ENCODE measurements at places on chromosomes 1 and 21.

- DNase-seq, result no peak
Measured at GRCh38 chr1:55503663-55504305, 288.6 kb upstream of the USP24 start.

DNA sequence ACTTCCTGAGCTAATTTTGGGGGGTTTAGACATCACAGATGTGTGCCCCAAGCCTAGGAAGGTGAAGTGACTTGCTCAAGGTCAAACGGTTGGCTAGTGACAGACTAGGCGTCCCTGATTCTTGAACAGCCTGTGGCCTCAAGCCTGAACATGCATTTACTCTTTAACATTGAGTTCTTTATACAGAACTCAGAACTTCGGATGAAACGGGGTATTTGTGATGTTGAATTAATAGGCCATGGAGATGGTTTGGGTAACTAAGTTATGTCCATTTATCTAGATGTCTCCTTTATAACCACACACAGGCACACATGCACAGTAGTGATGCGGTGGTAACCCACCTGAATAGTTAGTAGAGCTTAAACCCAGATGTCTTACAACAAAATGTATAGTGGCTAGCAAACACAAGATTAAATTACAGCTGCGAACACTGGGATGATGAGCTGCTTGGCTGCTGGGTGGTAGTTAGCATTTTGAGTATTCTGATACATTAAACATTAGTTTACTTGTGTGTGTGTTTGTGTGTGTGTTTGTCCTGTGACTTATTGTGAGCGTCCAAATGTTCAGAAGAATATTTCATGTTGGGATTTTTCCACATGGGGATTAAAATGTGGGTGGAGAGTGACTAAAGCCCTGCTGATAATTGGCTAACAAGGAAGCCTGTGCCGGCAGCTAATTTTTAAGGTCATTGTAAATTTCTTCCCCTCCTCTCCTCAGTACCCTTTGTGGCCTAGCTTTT is 2.3 kb downstream of the ATP1A1 start:
- DNase-seq, result no peak

- DNase-seq, result no peak
Measured at GRCh38 chr1:148363439-148363810, 119.7 kb downstream of the PPIAL4G start.

DNA sequence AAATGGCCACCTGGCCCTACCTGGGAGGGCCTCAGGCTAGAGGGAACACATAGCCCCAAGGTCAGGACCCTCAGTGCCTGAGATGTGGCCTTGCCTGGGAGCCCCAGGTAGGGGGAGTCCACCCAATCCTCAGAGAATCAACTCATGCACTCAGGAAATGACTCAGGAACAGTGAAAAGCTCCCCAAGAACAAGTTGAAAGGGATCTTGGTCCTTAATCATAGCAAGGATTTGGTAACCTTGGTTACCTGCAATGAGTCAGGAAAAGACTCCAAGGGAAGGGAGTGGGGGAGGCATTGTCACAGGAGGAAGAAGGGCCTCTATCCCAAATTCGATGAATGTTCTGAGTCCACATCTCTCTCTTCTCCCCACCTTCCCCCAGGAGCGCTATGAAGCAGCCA is 17.0 kb downstream of the MAP7D1 start:
- no peak for DNase-seq

DNA sequence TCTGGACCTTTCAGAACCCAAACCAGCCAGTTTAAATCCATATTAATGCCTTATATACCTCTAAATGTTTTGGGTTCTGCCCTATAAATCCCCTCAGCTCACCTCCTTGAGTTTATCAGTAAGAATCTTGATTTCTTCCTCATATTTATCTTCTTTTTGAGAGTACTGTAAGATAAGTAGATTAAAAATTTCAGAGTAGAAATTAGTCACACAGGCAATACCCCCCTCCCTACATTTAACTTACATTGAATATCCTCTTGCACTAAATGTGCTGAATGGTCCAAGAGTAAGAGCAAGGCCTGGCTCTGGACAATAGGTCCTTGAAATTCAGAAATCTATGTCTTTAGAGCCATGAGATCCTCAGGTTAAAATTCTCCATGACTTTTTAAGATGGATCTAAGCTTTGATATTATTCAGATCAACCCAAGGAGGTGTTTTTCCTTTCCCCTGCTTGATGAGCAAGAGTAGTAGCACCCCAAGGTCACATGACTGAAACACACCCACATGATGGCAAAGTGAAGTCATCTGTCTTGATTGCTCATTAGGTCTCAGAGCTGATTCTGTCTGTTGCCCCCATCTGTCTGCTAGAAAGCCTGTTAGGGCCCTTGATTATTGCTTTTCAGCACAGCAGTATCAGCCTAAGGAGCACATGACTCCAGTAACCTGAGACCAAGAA is 15.8 kb upstream of the NUP210L start:
- DNase-seq, result peak; percentile 42

DNA sequence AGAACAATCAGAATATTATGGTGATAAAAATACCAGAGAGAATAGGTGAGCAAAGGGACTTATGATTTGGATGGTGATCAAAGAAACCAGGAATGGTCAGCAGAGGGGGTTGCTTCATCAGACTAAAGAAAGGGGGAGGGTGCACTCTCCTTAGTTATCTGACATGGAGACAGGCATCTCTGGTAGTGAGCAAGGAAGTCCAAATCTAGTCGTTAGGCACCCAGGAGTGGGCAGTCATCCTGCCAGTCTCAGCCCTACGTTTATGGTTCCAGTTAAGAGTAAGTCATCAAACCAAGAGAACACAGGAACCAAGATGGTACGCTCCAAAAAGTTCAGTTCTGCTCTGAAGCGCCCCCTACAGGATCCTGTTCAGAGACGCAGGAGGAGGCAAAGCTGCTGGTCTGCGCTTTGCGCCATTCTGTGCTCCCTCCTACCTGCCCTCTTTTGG is 28.6 kb downstream of the EBNA1BP2 start:
- no peak for DNase-seq

DNA sequence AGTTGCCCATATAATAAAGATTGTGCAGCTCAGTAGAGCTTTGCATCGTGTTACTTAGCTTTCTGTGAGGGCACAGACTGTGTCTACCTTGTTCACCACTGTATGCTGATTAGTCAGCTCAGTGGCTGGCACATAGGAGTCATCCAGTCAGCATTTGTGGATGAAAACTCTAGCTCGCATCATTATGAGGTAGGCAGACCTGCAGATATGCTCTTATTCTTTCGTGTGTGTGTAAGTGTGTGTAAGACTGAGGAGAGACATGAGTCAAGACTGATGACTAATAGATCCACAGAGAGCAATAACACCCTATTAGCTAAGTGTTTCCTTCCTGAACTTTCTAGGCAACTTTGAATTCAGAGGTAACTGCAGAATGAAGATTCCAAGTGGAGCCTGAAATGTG is 17.1 kb downstream of the TTF2 start:
- DNase-seq, result no peak

DNA sequence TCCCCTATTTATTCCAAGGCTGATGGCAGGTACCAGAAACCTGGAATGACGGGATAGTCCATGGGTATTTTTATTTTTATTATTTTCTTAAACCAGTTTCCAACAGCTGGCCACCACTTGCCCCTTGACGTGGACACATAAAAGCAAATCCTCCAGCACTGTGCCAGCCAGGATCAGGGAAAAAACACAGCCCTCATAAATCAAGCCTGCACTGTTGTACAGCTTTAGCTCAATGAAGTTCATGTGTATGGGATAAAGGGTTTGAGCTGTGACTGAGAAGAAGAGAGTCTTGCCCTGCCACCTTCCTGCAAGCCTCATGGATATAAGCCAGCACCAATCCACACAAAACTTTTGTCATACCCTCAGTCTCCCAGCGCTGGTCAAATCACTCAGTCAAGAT is 303.8 kb upstream of the SPAG17 start:
- DNase-seq, result no peak

DNA sequence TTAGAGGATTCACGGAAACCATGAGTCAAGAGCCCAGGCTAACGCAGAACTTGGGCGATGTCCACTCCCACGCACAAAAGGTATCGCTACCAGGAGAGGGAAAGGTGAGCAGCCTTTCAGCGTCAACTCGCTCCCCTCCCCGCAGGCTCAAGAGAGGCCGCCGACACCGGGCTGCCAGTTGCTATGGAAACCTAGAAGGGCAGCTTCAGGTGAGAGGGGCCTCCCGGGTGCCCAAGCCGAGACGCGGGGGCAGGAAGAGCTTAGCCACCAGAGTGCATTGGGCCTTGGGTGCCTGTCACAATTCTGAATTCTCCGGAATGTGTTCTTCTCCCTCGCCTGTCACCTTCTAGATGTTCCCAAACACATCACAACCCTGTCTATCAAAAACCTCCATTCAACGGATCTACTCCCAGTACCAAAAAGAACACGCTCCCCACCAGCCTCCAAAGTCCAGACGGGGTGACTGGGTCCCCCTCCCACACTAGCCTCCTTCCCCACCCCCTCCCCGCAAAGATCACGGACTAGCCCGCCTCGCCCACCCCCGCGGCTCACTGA is 694 bp downstream of the MEAF6 start:
- peak; percentile 60 for DNase-seq

- DNase-seq, result no peak
Measured at GRCh38 chr1:59748123-59748522, 66.6 kb upstream of the HOOK1 start.

DNA sequence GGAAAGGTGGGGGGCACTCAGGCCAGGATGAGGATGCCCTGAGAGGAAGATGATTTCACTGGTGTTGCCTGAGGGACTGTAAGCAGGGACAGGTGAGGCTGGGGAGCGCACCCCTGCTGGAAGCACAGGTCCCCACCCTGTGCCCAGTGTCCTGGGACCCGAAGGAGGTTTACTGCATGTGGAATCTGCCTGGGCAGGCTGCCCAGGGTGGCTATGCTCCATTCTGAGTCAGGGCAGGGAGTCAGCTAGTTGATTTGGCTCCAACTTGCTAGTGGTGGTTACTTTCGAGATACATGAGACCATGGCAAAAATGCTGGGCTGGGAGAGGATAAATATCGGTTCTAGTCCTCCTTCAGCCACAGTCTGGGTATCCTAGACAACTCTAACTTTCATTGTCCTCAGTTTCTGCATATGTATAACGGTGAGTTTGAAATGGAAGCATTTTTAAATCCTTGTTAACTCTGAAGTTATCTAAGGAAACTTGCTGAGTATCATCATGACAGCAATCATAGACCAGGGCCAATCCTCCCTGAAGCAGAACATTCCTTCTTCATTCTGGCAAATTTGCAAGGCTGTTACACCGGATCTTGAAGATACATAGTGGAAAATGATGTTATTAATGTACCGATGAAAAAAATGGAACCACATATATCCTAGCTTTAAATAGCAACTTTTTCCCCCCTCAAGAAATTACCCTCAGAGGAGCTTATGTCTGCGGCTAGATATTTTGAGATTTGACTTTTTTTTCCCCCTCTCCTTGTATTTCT is 7.7 kb downstream of the TLR5 start:
- DNase-seq, result no peak

DNA sequence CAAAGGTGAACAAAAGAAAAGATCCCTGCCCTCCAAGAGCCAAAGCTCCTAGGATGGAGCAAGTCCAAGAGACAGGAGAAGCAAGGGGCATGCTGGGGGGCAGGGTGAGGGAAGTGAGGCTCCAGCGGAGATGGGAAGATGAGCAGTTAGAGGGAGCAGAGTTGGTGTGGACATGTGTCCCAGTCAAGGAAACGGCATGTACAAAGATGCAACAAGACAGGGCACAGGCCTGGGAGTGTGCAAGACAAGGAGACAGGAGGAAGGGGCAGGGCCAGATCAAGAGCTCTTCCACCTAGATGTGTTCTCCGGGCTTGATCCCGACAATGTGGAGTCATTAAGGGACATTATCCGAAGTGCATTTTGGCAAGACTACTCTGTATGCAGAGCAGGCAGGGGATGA is 82.1 kb downstream of the CAPZB start:
- no peak for DNase-seq

DNA sequence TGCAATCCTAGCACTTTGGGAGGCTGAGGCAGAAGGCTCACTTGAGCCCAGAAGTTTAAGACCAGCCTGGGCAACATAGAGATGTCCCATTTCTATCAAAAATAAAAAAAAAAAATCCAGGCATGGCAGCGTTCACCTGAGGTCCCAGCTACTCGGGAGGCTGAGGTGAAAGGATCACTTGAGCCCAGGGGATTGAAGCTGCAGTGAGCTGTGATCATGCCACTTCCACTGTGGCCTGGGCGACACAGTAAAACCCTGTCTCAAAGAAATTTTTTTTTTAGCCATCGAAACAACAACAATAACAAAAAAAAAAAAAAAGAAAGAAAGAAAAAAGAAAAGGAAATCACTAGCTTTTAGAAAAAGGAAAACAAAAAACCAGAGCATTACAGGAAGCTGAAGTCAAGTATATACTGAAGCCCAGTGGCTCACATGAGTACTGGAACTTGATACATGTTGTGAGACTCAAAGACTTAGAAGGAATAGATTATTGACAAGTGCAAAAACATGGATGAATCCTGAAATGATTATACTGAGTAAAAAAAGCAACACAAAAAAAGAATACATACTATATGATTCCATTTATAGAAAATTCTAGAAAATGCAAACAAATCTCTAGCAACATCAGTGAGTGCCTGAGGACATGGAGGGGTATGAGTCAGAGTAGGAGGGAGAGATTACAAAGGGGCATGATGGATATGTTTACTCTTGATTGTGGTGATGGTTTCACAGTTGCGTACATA is 6.1 kb upstream of the RABGAP1L start:
- DNase-seq, result no peak

DNA sequence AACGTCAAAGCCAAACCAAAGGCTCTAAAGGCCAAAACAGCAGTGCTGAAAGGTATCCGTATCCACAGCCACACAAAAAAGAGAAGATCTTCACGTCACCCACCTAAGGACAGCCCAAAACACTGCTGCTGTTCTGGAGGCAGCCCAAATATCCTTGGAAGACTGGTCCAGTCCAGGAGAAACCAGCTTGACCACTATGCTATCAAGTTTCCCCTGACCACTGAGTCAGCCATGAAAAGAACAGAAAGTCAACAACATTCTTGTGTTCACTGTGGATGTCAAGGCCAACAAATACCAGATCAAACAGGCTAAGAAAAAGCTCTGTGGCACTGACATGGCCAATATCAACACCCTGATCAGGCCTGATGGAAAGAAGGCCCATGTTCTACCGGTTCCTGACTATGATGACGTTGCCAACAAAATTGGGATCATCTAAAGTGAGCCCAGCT is 32.1 kb downstream of the ARID4B start:
- no peak for DNase-seq

All from head of caudate nucleus (tissue), 42 donors.